ENCODE measurements at places on chromosomes 13 and 19.
A peak's percentile ranks its signal among the peaks of the same experiment; 100 is the strongest.

- no peak for DNase-seq
Measured at GRCh38 chr13:106143392-106143791, 392.1 kb downstream of the EFNB2 start.

GRCh38 chr19:39913682-39914333 is 20.6 kb downstream of the FCGBP start:
- DNase-seq = no peak

DNA sequence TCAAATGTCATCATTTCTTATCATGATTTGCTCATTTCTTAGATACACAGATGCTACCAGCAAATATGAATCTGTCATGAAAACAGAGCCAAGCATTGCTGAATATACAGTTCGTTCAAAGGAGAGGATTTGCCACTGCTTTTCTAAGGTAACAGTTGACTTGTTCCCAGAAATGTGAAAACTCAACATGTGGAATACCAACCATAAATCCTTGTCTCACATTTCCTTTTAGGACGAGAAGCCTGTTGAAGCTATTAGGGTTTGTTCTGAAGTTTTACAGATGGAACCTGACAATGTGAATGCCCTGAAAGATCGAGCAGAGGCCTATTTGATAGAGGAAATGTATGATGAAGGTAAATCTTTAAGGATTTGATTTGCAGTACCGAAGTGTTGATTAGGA is 86.7 kb downstream of the DNAJC3 start:
- DNase-seq = peak; percentile 24

GRCh38 chr19:47790398-47790814 is 11.9 kb downstream of the SELENOW start:
- no peak for DNase-seq

- no peak for DNase-seq
Measured at GRCh38 chr19:56097306-56097705, 23.8 kb downstream of the ZNF787 start.

DNA sequence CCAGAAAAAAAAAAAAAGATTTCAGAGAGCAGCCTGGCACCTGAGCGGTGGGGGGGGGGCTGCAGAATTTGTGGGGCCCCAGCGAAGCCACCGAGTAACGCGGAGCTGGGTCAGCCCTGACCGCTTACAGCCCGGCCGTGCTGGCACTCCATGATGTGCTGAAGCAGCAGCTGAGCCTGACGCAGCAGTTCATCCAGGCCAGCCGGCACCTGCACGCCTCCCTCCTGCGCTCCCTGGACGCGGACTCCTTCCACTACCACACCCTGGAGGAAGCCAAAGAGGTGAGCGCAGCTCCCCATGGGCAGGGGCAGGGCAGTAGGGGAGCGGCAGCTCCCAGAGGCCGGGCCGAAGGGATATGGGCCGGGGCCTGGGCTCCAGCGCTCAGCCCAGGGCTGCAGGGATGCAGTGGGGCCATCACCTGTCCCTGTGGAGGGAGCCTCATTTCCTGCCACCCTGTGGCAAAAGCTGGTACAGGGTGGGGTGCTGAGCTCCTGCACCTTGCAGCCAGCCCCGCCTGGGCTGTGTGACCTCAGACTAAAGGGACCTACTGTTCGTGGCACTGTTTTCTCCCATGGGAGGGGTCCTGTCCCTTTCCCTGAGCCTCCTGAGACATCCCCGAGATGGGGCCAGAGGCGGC is 18.3 kb downstream of the C19orf44 start:
- DNase-seq = no peak

GRCh38 chr13:106852436-106852835 is 284.5 kb upstream of the ARGLU1 start:
- DNase-seq = no peak

- no peak for DNase-seq
Measured at GRCh38 chr19:18501832-18502231, 20.0 kb downstream of the ELL start.

DNA sequence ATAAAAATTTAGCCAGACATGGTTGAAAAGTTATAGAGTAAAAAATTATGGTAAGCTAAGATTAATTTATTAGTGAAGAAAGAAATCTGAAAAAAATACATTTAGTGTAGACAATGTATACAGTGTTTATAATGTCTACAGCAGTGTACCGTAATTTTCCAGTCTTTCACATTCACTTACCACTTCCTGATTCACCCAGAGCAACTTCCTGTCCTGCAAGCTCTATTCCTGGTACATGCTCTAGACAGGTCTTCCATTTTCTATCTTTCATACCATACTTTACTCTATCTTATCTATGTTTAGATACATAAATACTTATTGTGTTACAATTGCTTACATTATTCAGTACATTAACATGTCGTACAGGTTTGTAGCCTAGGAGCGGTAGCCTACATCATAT is 1387.8 kb upstream of the ATXN8OS start:
- no peak for DNase-seq

- DNase-seq = no peak
Measured at GRCh38 chr13:73820688-73821087, 313.5 kb downstream of the KLF12 start.
